ENCODE measurements at places on chromosomes 16 and 17.

DNA sequence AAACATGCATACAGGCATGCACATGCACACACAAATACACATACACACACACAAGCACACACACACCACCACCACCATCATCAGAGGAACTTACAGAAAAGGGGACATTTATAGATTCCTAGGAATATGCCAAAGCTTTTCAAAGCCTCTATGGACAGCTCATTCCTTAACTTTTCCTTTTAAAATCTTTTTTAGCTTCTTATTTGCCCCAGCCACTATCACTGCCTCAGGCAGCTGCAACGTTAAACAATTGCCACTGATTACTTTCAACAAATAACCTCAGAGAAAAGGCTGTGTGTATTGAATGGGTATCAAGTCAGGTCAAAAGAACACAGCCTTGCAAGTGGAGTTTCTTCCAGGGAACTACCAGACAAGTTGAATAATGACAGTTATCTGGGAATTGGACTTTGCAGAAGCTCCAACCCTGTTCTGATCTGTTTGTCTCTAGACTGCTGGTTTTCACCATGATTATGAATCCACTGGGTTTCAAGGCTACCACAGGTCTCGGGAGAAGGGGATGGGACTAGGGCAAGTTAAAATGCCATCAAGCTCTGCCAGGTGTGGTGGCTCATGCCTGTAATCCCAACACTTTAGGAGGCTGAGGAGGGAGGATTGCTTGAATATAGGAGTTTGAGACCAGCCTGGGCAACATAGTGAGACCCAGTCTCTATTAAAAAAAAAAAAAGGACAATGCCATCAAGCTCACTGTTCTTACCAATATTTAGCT is 21.9 kb upstream of the BEAN1 start:
- DNase-seq = no peak

GRCh38 chr16:79265196-79265595 is 335.3 kb downstream of the MAF start:
- no peak for DNase-seq

- no peak for DNase-seq
Measured at GRCh38 chr16:58563235-58563634, 47.9 kb downstream of the SETD6 start.

- DNase-seq = no peak
Measured at GRCh38 chr17:74340470-74341023, 14.5 kb downstream of the KIF19 start.

GRCh38 chr16:12758031-12758669 is 45.5 kb downstream of the CPPED1 start:
- no peak for DNase-seq

DNA sequence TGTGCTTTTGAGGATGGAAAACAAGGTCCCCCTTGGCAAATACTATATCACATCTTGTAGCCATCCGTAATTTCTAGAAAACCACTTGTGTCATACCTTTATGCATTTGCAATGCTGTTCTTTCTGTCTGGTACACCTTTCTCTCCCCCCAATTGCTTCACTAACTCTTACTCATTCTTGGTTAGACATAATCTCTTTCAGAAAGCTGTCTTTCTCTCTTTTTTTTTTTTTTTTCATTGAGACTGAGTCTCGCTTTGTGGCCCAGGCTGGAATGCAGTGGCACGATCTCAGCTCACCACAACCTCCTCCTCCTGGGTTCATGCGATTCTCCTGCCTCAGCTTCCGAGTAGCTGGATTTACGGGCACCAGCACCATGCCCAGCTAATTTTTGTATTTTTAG is 94.9 kb upstream of the C17orf78 start:
- DNase-seq = no peak

DNA sequence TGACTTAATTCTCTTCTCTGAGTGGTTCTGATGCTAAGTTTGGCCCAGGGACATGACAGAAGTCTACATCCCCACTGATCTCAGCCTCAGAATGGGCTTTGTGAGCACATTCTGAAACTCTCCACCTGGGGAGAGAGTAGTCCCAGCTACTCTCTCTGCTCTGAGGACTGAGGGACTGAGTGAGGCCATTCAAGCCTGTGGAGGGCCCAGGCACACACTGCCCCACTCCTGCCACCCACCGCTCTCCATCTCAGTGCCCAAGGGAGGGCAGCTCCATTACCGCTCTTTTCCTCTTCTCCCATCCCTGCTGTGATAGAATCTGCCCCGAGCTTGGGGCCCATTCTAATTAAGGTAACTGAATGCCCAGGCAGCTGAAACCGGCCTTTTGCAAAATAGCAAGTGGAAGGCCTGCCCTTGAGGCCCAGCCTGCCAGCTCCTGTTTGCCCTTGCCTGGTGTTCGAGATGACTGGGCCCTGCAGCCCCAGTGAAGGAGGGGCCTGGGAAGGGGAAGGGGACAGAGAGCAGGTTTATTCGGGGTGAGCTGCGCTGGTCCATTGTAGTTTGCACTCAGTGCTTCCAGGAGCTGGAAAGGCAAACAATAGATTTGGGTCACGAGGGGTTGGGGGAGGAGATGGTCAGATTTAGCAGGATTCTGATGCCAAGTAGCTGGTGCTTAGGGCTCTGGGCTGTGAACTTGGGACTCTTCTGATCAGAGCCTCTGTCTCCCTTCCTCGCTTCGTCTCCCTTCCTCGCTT is 76.2 kb downstream of the RAB11FIP4 start:
- no peak for DNase-seq

DNA sequence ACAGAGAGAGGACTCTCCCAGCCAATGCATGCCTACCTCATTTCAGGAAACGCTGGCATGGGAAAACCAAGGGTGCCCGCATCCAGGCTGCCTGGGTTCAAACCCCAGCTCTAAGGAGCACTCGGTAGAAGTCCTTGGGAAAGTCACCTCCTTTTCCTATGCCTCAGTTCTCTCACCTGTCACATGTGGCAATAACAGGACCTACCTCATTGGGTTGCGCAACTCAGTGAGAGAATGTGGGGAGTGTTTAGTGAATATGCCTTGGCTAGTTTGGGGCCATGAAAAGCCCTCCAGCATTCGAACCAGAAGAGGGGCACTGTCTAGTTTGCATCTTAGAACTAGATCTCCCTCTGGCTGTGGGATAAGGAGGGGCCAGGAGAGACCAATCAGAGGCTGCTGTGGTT is 9.0 kb upstream of the NXPH3 start:
- no peak for DNase-seq

- no peak for DNase-seq
Measured at GRCh38 chr16:81885976-81886586, 107.0 kb downstream of the PLCG2 start.
